ENCODE measurements at places on chromosomes 5 and 9.

GRCh38 chr5:75016896-75017295 is 35.5 kb downstream of the GCNT4 start:
- no peak for DNase-seq

DNA sequence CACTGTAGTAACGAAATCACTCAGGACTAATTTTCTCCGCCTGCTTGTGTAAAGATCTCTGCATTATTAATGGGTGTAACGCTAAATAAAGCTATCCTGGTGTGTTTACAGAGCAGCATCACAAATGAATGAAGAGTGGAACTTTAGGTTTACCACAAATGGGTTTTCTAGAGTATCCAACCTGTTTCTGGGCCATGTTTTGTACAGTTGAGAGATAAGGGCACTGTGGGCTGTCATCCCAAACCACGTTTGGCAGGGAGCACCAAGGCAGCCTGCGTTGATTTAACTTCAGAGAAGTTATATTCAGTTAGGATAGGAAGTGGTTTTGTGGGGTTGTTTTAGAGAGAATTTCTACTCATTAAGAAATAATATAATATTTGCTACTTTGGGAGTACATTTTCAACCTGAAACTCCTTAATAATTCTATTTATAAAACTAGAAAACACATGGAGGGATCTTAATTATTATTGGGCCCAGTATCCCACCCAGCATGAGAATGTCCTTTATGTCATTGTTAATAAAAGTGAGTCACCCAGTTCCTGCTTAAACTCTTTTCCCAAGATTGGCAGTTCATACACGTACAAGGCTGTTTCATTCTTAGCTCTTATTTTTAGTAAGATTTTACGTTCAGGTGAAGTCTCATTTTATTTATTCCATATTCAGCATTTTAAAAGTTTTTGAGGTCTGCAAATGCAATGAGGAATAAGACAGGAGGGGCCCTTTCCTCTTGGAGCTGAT is 8.0 kb downstream of the KCNN2 start:
- DNase-seq, result no peak

GRCh38 chr9:137028263-137029057 is 423 bp upstream of the ABCA2 start:
- DNase-seq, result no peak

GRCh38 chr9:115263371-115264075 is 145.6 kb upstream of the TNC start:
- no peak for DNase-seq

DNA sequence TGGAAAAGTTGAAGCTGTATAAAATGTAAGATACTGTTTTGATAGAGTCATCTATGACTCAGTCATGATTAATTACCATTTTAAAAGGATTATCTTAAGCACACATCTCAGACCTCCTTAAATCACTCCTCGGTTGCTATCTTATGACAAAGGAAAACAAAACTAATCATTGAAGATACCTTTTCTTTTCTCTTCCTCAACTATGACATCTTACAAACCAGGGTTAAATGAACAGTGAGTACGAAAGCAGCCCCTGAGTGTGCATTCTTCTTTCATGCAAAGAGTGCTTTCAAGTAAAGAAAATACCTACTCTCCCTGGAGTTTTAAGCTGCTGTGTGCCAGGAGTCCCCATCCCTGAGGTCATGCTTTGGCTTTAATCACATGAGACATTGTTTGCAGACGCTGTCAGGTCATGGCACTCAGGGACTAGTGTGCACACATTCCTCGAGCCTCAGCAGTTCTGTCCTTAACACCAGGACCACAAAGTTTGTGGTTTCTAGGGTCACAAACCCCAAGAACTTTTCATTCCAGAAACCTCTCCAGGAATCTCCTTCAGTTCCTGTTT is 86.7 kb upstream of the ICE1 start:
- DNase-seq, result no peak

DNA sequence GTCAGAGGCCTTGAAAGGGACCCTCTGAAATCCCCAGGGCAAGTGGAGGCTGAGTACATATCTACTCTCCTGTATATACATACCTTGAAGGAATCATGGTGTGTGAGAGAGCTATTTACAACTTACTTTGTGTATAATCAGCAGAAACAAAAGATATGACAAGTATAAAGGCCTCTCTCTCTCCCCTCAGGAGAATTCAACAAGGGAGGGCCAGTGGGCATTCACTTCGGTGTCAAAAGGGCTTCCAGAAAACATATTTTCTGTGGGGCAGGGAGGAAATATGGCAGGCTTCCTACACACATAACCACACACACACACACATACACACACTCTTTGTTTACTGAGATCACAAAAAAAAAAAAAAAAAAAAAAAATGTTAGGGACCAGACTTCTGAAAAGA is 181.7 kb downstream of the BNC2 start:
- no peak for DNase-seq

DNA sequence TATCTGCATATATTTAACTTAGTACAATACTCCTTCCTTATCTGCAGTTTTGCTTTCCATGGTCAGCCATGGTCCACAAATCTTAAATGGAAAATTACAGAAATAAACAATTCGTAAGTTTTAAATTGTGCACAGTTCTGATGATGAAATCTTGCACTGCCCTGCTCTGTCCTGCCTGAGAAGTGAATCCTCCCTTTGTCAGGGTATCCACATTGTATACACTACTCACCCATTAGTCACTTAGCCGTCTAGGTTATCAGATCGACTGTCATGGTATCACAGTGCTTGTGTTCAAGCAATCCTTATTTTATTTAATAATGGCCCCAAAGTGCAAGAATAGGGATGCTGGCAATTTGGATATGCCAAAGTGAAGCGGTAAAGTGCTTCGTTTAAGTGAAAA is 8.3 kb upstream of the YTHDC2 start:
- DNase-seq, result no peak

DNA sequence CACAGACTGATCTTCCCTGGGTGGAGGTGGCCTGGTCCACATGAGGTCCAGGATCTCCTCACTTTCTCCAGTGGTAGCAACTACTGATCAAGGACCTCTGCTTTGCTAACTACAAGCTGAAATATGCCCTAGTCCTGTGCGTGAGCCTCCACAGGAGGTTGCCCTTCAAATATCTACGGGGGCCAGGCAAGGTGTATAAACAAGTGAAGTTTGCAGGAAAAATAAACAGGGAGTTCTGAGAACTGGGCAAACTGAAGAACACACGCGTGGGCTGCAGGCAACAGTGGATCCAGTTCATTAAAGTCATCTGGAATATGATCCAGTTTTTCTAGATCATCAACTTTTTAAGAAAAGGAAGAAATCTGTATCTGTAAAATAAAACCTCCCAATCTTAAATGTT is 167.5 kb upstream of the NR3C1 start:
- DNase-seq, result no peak

- DNase-seq, result no peak
These were observed 103.3 kb downstream of the C5orf15 start for GRCh38 chr5:133865113-133865512.

GRCh38 chr5:171437286-171437821 is 17.9 kb downstream of the FGF18 start:
- DNase-seq, result no peak

DNA sequence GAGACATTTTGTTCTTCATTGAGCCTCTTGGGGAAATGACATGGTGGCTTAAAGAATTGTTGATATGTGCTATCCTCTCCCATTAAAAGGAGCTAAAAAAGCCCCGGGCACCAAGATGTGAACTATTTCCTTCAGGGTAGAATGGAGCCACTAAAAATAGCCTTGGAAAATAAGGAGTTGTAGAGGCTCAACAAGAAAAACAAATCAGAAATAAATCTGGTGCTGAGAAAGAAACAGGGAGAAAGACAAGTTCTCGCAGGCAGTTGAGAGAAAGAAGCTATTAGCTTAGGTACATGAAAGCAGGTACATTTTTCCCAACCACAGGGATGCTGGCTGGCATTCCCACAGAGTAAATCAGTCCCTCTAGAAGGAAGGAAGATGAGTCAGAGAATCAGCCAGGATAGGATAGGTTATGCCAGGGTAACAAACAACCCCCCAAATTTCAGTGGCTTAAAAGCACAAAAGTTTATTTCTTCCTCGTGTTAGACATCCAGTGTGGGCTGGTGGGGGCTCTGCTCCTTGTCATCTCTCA is 134.6 kb upstream of the ADRA1B start:
- no peak for DNase-seq

- no peak for DNase-seq
These were observed 178.3 kb downstream of the DNAH5 start for GRCh38 chr5:13766236-13766635.

DNA sequence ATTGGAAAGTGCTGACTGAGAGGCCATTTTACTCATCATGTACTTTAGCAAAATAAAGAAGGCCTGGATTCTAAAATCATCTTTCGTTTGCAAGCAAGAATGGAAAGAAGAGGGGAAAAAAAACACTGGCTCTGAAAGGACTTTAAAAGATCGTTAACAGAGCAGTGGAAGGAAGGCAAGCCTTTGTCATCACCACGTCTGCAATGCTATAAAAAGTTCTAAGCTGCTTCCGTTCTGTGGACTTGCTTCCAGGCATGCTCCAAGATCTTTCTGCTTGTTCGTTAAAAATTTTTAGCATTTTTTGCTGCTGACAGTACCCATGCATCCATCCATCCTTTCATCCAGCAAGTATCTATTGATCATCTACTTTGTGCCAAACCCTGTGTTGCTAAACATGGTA is 226.5 kb downstream of the GABBR2 start:
- DNase-seq, result no peak

DNA sequence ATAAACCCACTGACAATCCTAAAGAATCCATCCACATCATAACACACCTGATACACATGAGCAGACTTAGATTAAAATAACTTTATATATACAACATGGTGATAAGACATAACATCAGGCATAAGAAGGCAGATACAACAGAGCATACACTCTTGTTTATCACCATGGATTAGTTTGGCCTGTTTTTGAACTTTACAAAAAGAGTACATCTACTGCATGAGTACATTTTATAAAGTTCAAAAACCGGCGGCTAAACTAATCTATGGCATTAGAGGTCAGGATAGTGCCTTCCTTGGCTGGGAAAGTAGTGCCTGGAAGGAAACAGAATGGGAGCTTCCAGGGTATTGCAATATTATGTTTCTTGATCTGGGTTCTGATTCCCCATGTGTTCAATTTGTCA is 15.1 kb downstream of the RICTOR start:
- no peak for DNase-seq

- no peak for DNase-seq
These were observed 43.0 kb downstream of the NUDT12 start for GRCh38 chr5:103519550-103519949.

DNA sequence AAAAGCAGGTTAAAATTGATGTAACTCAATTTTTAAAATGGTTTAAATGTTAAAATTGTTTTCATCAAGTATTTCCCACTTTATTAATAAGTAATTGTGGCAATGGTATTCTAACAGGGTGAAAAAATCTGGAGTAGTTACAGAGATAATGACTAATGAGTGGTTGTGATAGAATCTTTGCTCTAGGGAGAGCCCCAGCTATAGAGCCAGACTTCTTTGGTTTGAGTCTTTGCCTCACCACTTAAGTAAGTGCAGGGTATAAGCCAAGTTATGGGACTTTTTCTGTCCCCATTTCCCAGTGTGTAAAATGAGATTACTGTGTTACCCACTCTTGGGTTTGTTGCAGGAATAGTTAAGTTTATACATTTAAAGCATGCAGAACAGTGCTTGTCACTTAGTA is 158.1 kb downstream of the FER start:
- DNase-seq, result no peak

DNA sequence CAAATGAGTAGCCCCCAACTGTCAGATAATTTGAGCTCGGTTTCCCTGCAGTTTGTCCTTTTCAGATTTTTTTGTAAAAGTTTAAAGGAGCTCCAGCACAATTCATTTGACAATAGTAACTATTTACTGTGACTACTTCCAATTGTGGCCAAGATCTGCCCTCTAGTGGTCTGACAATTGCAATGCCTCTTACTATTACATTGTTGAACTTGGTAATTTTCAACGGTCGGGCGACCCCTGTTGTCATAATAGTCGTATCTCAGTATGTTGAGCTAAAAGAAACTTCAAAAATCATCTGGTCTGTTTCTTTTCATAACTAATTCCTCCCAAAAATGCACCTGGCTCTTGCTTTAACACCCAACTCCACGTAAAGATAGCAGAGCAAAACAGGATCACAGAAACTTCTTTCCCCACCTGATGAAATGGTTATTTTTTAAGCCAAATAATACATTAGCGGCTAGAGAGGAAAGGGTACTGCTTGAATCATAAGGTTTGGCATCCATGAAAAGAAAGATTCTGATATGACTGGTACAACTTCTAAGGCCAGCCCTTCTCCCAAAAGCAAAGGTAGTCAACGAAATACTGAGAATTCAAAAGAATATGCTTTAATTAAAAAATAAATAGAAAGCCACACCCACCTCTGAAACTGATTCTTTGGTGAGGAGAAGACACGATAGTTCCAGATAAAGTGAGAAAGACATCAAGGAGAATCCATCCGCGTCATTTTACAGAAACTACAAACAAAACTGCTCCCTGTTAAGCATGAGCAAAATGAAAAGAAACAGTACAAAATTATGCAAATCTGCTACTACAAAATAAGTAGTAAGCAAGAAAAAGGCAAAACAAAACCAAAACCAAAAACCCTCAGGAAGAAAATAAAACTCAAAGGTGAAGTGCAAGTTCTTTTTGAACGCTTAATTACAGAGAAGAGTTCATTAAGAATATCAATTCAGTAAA is 76.9 kb upstream of the HTR4 start:
- DNase-seq, result no peak

DNA sequence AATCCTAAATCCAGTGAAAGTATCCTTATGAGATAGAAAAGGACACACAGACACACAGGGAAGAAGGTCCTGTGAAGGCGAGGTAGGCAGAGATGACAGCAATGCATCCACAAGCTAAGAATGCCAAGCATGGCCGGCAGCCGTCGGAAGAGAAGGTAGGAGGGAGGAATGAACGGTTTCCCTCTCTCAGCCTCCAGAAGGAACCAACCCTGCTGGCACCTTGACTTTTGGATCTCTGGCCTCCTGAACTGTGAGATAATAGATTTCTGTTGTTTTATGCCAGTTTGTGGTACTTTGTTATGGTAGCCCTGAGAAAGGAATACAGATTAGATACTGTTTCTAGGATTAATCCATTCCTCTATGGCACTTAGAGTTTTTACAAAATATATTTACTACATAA is 76.1 kb upstream of the PANK3 start:
- no peak for DNase-seq

- no peak for DNase-seq
These were observed 23.5 kb downstream of the MAPKAP1 start for GRCh38 chr9:125683486-125683885.

DNA sequence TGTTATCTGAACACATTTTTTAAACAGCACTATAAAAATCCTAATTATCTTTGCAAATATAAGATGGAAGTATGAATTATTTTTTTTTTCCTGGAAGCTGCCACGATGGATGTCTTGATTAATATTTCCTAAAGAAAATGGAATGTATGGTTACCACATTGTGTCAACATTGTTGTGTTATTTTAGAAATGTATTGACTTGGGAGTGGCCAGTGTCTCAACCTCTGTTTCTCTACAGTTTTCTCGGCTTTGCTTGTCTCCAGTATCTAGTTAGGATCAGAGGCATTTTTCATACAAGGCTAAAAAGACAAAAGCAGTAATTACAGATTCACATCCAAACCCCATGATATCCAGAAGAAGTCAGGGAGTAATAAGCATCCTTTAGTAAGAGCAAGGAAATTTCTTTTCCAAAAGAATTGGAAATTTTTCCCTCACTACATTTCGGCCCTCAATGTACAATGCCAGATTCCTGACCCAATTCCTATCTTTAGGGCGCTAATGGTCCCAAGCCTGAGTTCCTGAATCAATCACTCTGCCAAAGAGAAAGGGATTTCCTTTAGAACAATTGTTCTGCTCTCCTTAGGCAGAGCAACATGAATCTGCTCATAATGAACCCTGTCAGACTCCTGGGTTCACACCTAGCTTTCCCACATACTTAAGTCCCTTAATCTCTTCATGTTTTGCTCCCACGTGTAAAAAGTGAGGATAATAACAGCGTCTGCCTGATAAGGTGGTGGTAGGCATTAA is 111.7 kb downstream of the EDIL3 start:
- no peak for DNase-seq
